Activated T-cell treated with anti-CD3 and anti-CD28 coated beads for 4 hours (primary cell): ENCODE measurements at places on chromosomes 6 and 20.

DNA sequence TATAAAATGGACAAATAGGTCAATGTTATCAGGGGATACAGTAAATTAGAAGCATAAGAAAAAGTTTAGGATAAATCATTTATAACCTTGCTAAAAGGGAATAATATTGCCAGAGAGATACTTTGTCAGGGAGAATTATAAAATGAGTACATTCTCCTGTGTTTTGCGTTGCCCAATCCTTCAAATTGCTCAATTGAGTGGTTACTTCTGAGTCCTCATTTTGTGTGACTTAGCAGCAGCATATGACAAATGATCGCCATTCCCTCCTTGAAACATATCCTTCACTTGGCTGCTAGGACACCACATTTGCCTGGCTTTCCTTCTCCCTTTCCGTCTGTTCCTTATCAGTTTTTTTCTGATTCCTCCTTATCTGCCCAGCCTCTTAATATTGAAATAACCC, 106.7 kb upstream of the FLRT3 start:
- no peak for DNase-seq

DNA sequence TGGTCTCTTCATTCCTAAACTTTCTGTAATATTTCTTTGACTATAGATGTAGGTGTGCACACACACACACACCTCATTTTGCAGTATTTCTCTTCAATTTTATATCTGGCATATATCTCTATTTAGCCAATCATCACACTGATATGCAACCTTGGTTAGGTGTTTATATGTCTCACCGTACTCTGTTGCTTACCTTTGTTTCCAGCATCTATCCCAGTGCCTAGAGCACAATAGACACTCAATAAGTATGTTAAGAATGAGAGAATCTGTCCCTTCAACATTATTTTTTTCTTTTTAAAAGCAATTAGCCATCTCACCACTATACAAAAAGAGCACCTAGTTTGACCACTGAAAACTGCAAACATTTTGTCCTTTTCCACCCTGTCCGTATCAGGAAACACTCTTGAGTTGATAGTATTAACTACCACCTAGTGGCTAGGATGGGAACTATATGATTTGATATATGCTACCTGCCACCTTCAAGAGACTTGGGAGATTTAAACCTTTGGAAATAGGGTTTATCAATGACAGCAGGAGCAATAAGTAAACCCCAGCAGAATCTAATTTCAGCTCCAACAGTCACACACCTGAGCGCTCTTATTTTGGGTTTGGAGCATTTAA, 48.7 kb upstream of the RSPO3 start:
- no peak for DNase-seq

- no peak for DNase-seq
Observed at GRCh38 chr6:105688573-105688972, 285.7 kb upstream of the PREP start.

GRCh38 chr6:157602521-157603295, 220.3 kb upstream of the SNX9 start:
- DNase-seq: no peak

DNA sequence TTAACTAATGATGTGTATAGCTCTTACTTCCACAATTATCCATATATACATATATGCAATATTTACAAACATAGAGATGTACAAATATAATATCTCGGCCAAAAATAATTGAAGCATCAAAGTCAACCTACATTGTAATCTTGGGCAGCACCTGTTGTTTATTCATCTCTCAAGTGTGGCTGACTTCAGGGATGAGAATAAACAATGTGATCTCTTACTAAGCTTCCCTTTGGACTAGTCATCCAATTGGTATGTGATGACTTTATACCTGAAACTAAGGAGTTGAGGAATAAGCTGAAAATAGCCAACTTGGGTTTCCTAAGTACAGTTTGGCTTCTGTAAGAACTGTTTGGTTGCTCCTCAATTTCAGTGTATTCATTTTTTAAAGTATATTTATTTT, 256.6 kb downstream of the KHDC1L start:
- DNase-seq: no peak

DNA sequence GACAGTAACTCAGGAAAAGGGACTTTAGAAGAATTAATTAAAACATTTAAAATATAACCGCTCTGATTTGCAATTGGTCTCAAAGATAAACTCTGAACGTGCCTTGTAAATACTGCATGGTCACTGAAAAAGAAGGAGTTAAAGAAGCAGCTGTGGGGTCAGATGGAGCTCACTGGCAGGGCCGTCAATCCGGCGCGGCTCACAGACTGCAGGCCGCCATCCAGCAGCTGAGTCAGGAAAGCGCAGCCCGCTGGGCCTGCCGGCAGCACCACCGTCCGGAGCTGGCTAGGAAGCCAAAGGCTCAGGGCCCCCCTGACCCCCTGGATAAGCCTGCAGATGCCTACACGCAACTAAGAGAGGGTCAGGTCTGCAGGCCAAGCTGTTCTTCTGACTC, 54.2 kb upstream of the FRMD1 start:
- no peak for DNase-seq

DNA sequence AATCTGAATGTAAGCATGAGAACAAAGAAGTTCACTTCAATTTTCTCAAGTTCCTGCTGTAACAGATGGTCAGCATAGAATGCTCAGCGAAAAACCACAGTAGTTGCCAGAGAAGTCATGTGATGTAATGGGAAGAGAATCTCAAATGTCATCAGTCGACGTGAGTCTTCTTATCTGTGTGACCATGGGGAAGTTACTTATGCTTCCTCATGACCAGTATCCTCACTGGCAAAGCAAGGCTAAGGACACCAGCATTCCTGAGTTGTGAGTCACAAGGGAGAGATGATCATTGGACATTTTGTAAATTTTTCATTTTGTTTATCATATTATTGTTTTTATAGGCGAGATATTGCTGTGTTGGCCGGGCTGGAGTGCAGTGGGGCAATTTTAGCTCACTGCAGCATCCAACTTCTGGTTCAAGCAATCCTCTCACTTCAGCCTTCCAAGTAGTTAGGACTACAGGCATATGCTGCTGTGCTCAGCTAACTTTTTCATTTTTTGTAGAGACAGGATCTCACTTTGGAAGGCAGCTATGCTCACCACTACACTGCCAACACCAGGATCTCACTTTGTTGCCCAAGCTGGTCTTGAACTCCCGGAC, 21.9 kb downstream of the SGK1 start:
- no peak for DNase-seq

GRCh38 chr20:45581702-45582101, 2.6 kb upstream of the WFDC8 start:
- DNase-seq: no peak

DNA sequence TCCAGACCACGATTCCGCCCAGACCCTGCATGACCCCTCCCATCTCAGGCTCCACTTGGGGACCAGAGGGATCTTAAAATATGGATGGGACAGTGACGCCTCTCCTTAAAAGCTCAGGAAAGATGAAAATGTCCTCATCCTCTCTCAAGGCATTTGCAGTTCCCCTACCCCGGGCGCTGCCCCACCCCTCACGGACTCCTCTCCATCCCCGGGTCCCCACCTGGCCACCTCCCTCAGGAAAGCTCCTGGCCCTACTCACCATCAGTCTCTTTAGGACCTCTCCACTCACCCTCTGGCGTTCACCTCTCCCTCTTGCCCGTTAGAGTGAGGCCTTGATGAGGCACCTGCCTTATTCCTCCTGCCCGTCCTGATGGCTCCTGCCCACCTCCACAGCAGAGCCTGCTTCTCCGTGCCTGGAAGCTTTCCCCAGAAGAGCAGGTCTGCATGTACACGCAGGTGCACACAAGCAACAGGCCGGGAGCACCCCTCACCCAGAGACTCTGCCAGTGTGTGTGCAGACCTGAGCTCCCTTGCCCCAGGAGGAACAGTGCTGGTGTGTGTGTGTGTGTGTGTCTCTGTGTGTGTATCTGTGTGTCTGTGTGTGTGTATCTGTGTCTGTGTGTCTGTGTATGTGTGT, 105.6 kb upstream of the NXT1 start:
- DNase-seq: no peak
